ENCODE measurements at places on chromosomes 2 and 18.

- no peak for DNase-seq
Measured at GRCh38 chr2:104794441-104794840, 59.5 kb upstream of the POU3F3 start.

- DNase-seq: no peak
Measured at GRCh38 chr2:27737676-27738348, 33.7 kb upstream of the MRPL33 start.

DNA sequence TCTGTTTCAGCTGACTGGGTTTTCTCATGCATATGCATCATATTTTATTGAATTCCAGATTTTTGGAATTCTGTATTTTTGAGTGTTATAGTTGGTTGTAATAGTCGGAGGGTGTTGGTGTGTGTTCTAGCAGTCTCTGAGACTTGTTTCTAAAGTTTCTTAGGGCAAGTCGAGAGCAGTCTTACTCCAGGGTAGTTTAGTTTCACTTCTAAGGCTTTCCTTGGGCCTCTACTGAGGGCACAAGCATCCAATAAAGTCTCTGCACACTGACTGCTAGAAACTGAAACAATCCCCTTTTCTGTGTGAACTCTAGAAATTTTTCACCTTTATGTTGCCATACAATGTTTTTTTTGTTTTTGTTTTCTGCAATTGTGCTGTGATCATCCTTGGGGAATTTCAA lies 663.7 kb upstream of the LRATD1 start:
- DNase-seq: no peak

- no peak for DNase-seq
Measured at GRCh38 chr2:17231394-17231965, 286.8 kb downstream of the RAD51AP2 start.

GRCh38 chr2:84495539-84496146 lies 20.7 kb upstream of the DNAH6 start:
- no peak for DNase-seq

DNA sequence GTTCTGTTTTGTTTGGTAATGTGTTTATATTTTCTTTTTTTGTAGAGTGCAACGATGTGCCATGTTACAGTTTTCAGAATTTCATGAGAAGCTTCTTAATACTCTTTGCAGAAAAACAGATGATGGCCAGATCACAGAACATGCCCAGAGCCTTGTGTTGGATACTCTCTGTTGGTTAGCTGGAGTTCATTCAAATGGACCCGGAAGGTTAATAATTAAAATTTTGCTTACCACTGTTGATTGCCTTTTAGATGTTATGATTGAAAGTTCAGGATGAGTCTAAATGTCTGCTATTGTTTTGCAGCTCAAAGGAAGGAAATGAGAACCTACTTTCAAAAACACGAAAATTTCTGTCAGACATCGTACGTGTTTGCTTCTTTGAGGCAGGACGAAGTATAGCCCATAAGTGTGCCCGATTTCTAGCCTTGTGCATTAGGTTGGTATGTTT lies 85.2 kb downstream of the BIRC6 start:
- DNase-seq: no peak

DNA sequence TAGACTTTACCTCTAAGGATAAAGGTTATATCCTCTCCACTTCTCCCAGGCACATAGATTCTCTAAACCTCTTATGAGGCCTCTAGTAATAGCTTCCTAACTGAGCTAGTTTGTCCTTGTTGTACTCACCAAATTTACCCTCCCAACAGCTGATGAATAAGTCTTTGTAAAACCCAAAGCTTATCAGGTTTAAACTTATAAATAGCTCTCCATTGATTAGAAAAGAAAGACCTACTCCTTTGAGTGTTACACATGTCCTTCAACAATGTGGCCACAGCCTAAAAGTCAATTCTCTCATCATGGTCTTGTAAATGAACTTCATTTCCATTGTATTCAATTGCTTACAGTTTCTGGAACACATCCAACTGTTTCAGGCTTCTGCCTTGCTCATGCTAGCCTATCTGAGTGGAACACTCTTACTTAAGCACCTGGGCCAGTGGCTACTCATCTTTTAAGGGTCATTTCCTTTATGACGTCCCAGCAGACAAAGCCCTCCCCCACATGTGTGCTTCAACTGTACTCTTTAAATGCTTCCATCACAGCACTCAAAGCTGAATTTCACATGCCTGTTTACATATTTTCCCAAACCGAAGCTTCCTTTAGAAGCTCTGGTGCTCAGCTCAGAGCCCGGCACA lies 131.6 kb downstream of the CDH2 start:
- no peak for DNase-seq

GRCh38 chr2:237307474-237307873 lies 106.5 kb downstream of the COL6A3 start:
- DNase-seq: no peak

- DNase-seq: no peak
Measured at GRCh38 chr2:143150287-143150686, 21.1 kb downstream of the ARHGAP15 start.

DNA sequence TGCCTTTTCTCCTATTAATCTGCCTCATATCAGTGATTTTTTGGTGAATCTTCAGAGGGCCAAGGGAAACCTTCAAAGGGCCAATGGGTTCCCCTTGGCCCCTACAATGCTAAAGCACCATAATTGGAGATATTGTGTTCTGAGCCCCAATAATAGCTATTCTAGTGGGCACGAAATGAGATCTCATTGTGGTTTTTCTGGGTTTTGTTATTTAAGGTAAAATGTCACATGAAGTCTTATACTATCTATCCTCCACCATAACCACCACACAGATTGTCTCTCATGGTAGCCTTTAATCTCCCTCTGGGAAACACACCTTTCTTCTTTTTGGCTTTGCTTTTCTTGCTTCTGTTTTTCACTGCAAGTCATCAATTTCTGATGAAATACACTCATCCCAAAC lies 152.8 kb downstream of the B3GNT2 start:
- DNase-seq: no peak

DNA sequence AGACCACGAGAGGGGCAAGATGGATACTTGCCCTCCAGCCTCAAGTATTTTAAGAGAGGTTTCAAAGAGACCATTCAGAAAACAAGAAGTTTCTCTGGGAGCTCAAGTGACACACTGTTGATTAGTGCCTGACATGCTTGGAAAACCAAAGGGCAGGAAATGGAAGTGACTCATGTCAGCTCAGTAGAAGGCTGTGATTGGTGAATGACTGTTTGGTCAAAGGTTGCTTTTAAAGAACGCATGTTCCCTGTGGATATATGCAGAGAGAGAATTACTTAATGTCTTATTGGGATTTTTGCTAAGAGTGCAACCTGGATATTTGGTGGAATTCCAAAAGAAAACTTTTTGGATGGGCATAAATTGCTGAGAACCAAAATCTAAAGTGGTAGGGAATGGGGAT lies 549.9 kb downstream of the XIRP2 start:
- DNase-seq: no peak

DNA sequence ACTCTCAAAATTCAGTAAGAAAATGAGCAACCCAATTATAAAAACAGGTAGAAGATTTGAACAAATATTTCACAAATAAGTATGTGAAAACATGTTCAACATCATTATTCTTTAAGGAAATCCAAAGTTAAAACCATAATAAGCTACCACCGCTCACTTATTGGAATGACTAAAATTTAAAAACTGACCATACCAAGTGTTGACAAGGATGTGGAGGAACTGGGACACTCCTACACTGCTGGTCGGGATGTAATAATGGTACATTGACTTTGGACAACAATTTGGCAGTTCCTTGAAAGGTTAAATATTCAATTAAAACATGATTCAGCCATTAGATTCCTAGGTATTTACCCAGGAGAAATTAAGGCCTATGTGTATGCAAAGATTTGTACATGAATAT lies 336.5 kb downstream of the IRS1 start:
- no peak for DNase-seq

GRCh38 chr2:187855689-187856088 lies 301.5 kb upstream of the TFPI start:
- DNase-seq: no peak

DNA sequence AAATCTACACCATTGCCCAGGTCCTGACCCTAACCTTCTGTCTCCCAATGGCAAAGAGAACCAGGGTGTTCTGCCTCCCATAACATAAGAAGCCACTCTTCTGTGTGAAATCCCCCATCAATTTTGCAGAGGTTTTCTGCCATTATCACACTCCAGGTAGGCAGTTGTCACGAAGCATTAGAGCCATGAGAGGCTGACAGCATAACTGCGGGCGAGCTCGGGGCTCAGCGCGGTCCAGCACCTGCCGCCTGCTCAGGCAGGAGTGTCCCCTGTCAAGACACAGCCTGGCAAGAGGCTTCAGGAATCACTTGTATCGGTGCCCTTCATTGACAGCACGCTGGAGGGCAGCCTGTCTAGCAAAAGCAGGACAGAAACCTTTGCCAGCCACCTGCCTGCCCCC lies 251.2 kb downstream of the SATB2 start:
- no peak for DNase-seq

DNA sequence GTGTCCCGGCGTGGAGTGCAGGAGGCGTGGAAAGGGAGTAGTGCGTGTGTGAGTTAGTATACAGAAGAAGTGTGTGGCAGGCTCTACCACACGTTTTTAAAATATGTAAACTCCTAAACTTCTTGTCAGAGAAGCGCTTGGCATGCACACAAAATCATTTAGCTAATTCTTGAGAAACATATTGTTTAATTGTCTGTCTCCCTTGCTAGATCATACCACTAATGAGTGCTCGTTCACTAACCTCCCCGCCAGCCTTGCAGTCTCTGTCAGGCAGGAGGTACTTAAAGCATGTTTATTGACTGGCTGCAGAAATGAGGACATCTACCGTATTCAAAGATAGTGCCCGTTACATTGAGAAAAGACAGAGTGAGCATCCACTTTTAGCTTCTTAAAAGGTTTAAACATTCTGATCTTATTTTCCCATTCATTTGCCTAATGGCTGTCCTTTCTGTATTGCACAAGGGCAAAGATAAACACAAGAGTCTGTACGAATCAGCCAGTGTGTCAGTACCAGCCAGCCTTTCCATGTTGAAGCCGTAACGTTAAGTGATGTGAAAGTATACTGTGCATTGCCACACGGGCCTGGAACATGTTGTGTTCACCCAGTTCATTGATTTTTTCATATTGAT lies 41.4 kb downstream of the TRAPPC12 start:
- no peak for DNase-seq

DNA sequence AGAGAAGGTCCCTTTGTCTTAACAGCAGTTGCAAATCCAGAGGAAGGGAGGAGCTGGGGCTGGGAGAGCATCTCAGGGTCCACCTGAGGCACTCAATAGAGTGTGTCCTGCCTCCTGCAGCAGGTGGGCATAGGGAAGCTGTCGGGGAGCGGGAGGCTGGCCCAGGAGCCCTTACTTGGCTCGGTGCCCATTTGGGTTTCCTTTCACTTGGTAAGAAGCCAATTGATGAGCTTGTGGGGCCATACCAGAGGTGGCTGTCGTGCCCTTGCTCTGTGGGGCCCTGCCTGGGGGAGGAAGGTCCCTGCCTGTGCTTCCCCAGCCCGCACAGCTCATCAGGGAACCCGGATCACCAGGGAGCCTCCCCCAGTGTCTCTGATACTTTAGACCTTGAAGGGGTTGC lies 229.7 kb downstream of the DYSF start:
- DNase-seq: no peak

DNA sequence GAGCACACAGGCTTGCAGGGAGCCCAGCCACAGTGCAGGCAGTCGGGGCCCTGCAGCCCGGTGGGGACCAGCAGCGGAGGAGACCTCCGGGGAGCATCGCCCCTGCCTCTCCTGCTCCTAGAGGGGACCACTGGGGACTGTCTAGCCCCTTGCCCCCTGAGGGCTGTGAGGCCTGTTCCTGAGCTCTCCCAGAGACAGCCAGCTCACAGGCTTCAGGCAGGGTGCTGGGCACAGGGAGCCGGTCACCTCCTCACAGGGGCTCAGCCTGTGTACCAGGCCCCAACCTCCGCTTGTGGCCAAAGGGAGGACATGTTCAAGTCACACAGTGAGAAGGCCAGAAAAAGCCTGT lies 3.5 kb upstream of the NMUR1 start:
- DNase-seq: no peak

DNA sequence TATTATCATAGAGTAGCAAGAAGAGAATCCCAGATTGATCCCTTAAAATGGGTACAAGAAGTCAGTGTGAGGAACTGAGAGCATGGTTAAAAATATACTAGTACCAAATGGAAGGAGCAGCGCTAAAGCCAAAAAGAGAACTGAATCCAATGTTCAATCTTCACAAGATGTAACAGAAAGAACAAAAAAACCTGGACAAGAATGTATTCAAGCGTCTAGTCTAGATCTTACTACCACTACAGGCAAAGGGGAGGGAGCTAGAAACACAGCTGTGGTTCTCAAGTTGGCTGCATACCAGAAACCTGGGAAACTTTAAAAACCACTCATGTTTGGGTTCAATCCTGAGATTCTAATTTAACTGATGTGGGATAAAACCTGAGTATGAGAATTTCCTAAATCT lies 57.5 kb downstream of the PIAS2 start:
- no peak for DNase-seq

DNA sequence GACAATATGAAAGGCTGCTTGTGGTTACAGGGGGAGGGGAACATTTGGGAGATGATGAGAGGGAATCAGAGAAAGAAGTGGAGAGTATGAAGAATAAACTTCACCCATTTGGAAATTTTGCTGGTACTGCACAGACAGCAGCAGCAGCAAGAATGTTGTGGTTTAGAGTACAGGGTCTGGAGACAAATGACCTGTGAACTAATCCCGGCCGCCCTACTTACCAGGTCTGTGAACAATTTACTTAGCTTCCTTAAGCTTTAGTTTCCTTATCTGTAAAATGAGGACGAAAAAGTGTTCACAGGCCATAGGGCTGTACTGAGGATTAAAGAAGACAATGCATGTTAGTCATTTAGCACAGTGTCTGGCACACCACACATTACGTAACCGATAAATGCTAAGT lies 685.4 kb upstream of the CELF4 start:
- DNase-seq: no peak

DNA sequence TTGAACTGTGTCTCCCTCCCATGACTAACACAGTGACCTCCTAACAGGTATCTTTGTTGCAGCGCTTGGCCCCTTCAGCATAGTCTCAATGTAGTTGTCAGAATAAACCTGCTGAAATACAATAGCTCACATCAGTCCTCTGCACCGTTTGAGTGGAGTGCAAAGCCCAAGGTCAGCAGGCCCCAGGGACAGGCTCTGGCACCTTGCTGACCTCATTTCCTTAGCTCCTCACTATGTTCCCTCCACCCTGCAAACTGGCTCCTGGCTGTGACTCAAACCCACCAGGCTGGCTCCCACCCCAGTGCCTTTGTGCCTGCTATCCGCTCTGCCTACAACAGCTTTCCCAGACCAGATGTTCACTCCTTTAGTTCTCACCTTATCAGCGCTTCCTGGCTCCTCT lies 146.7 kb downstream of the LRATD1 start:
- no peak for DNase-seq

- no peak for DNase-seq
Measured at GRCh38 chr18:5285326-5285725, 10.2 kb downstream of the ZBTB14 start.
